Small intestine (tissue), 16 donors: ENCODE measurements at places on chromosomes 5 and 9. TPM values are rescaled to one million over a fixed set of nuclear protein-coding genes. Genes with fewer than 3 reads are reported as not detected.

GRCh38 chr9:34995670-34996060 is 6.1 kb downstream of the DNAJB5 start:
- H3K36me3 ChIP-seq, result no peaks in the 10 kb centered on the region
- peaks cover 53% of the 10 kb centered on the region for H3K4me1 ChIP-seq
- no peak overlapping the region for H3K4me3 ChIP-seq
- no peak for DNase-seq
- no peaks in the 10 kb centered on the region for H3K27me3 ChIP-seq

DNA sequence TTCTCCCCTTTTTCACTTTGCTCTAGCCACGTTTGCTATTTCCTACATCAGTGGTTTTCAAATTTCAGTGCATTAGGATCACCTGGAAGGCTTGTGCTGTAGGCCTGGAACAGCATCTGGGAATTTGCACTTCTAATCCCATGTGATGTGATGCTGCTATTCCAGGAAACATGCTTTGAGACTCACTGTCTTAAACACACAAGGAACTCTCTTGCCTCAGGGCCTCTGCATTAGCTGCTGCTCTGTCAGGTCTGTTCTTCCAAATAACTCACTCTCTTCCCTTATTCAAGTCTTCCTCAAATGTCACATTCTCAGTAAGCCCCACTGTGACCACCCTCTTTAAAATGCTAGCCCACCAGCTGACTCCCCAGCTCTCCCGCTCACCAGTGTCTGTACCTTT is 204.0 kb downstream of the DNAH5 start:
- H3K27me3 ChIP-seq, result no peaks in the 10 kb centered on the region
- no peaks in the 10 kb centered on the region for H3K36me3 ChIP-seq
- no peaks in the 10 kb centered on the region for H3K4me1 ChIP-seq
- DNase-seq, result no peak
- H3K4me3 ChIP-seq, result no peak overlapping the region

DNA sequence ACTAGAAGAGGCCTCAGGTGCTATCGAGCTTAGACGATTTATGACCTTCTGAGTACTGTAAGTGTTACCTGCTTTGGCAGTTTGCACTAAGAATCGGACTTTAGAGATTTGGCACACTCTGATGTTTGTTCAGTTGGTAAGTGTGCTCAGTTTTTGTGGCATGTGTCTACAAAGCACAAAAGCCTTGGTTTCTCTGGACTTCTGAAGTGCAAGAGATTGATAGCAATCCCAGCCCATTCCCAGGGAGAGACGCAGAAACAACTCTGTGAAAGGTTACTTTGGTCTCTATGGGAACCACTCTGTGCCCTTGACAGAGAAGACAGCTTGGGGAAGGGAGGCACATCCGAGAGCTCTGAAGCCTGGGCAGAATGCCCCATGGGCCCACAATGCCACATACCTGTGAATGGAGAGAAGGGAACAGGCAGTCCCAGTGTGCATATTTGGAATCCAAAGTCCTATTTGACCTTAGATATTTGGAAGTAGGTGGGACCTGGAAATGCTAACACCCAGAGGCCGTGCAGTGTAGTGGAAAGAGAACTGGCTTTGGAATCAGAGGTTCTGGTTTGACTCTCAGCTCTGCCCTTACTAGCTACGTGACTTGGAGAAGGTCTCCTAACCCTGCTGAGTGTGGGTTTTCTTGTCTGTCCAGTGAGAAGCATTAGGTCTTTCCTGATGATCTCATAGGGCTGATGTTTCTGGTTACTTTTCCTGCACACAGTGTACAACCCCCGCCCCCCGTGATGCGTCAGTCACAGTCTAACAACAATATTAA is 194.3 kb upstream of the VLDLR start:
- no peaks in the 10 kb centered on the region for H3K4me1 ChIP-seq
- no peak overlapping the region for H3K4me3 ChIP-seq
- H3K27ac ChIP-seq, result no peak overlapping the region
- no peaks in the 10 kb centered on the region for H3K27me3 ChIP-seq

INSYN2B gene
- 0.03 TPM for polyA plus RNA-seq

DNA sequence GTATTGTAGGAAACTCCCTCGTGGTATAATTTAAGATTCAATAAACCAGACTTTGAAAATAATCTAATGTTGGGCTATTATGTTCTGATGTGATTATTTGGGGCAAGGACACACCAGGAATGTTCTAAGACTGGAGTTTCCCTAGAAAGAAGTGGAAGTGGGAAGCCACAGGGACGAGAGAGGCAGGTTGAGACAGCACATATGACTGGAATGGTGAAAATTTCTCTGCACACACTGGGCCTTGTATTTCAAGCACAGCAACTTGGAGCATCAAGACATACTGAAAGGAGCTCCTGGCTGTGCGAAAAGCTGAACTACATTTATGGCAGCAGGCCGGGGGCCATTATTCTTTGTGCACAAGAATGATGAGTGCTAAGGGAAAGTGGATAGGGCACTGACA is 98.2 kb downstream of the CETN3 start:
- no peaks in the 10 kb centered on the region for H3K27me3 ChIP-seq
- H3K27ac ChIP-seq, result no peak overlapping the region
- H3K36me3 ChIP-seq, result no peaks in the 10 kb centered on the region
- H3K4me1 ChIP-seq, result peaks cover 6% of the 10 kb centered on the region
- H3K4me3 ChIP-seq, result no peak overlapping the region
- no peak for DNase-seq

- H3K27ac ChIP-seq, result no peak overlapping the region
- no peaks in the 10 kb centered on the region for H3K36me3 ChIP-seq
- no peaks in the 10 kb centered on the region for H3K4me1 ChIP-seq
- peaks cover 2% of the 10 kb centered on the region for H3K27me3 ChIP-seq
These were observed 173.3 kb upstream of the GDNF start for GRCh38 chr5:38013107-38013506.

DNA sequence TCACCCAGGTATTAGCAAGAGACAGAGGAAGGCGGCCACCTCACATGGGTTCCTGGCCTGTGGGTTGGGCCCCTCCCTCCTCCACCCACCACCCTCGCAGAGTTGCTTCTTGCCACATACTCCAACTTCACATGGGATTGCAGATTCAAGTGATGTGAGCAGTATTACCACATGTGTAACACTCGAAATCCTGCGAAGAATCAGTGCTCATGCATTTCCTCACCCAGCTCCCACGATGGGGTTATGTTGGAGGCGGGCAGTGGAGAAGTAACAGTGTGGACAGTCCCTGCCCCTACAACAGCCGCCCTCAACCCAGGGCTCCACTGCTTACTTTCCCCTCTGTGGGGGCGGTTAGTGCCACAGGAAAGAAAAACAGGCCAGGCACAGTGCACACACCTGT is 3.9 kb upstream of the FBP1 start:
- no peaks in the 10 kb centered on the region for H3K36me3 ChIP-seq
- no peak overlapping the region for H3K27ac ChIP-seq
- no peak for DNase-seq
- peaks cover 9% of the 10 kb centered on the region for H3K4me1 ChIP-seq
- H3K4me3 ChIP-seq, result no peak overlapping the region
- H3K27me3 ChIP-seq, result no peaks in the 10 kb centered on the region

SMC2 gene
- 1.6 TPM for polyA plus RNA-seq

DNA sequence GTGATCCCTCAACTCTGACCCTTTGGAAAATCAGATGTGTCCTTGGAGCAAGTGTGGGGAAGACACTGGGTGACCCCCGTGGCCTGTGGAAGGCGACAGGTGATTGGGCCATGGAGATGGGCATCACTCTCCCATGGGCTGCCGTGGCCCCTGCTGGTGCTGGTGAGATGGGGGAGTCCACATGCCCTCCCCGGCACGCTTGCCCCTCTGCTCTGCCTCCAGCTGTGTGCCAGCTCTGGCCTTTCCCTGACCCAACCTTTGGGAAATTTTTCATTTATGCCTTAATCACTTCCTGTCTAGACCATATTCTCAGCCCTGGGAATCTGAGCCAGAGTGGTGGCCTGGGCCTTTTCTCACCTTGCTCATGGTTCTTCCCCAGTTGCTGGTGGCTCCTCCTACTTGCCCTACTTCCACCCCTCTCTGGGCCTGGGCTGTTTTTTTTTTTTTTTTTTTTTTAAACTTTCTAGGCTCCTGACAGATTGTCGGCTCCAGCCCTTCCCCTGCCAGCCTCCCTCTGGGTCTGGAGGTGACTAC is 56.6 kb downstream of the RGS3 start:
- H3K4me3 ChIP-seq, result no peak overlapping the region
- peaks cover 66% of the 10 kb centered on the region for H3K36me3 ChIP-seq
- H3K27me3 ChIP-seq, result no peaks in the 10 kb centered on the region
- peak overlapping the region; percentile 98 for H3K27ac ChIP-seq
- peak; percentile 72 for DNase-seq

MRPS30 gene
- 45.6 TPM for polyA plus RNA-seq

CCDC112 gene
- 4.9 TPM for polyA plus RNA-seq

- H3K27me3 ChIP-seq, result no peaks in the 10 kb centered on the region
- no peak for DNase-seq
- no peak overlapping the region for H3K27ac ChIP-seq
- no peaks in the 10 kb centered on the region for H3K36me3 ChIP-seq
- H3K4me1 ChIP-seq, result no peaks in the 10 kb centered on the region
These were observed 145.3 kb upstream of the RAPGEF1 start for GRCh38 chr9:131885144-131885609.

GRCh38 chr9:129669946-129670345 is 4.5 kb downstream of the PRRX2 start:
- H3K36me3 ChIP-seq, result no peaks in the 10 kb centered on the region
- peaks cover 2% of the 10 kb centered on the region for H3K27me3 ChIP-seq
- no peak overlapping the region for H3K27ac ChIP-seq
- H3K4me3 ChIP-seq, result no peak overlapping the region
- peaks cover 5% of the 10 kb centered on the region for H3K4me1 ChIP-seq

SUSD3 gene
- polyA plus RNA-seq, result 3.7 TPM
